Calu3 (cell line): ENCODE measurements at places on chromosomes 11 and 22. TPM values are rescaled to one million over a fixed set of nuclear protein-coding genes. Genes with fewer than 3 reads are reported as not detected.

The PATE4 gene
- total RNA-seq: not detected in 2 replicates

The KRTAP5-4 gene
- not detected in 2 replicates for total RNA-seq

- DNase-seq: no peak
Observed at GRCh38 chr11:63553759-63554158, 9.4 kb downstream of the PLAAT2 start.

- no peak for DNase-seq
Observed at GRCh38 chr11:65606876-65607613, 7.0 kb downstream of the MAP3K11 start.

GRCh38 chr11:54558919-54559318 is 44.9 kb downstream of the OR4C46 start:
- no peak for DNase-seq

- DNase-seq: no peak
Observed at GRCh38 chr22:48887394-48888332, 940.0 kb downstream of the BRD1 start.

DNA sequence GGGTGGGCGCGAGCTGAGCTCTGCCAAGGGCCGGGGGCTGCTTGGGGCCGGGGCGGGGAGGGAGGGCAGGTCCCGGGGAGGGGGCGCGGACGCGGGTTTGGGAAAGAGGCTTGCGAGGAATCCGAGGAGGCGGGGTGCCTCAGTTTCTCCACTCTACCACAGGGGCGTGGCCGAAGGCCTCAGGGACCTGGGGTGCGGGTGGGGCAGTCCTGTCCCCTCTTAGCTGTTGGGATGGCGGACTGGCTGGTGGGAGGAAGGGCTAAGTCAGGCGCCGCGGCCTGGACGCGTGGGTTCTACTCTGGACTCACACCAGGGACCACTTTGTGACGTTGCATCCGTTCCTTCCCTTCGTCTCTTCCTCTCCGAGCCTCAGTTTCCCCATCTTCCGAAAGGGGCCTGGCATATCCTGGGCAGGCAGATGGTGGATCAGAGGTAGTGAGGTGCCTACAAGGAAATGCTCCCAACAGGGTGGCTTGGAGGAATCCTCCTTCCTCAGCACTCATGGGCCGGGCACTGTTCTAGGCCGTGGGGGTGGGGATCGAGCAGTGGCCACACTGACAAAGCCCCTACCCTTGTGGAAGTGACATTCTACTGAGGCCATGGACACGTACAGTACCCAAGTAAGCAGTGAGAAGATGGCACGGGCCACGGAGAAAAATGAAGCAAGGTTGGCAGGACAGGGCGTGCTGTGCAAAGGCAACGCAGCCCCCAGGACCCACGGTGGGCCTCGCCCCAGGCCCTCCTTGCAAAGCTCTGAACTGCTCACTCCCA is 13.2 kb downstream of the IGLL1 start:
- DNase-seq: no peak

DNA sequence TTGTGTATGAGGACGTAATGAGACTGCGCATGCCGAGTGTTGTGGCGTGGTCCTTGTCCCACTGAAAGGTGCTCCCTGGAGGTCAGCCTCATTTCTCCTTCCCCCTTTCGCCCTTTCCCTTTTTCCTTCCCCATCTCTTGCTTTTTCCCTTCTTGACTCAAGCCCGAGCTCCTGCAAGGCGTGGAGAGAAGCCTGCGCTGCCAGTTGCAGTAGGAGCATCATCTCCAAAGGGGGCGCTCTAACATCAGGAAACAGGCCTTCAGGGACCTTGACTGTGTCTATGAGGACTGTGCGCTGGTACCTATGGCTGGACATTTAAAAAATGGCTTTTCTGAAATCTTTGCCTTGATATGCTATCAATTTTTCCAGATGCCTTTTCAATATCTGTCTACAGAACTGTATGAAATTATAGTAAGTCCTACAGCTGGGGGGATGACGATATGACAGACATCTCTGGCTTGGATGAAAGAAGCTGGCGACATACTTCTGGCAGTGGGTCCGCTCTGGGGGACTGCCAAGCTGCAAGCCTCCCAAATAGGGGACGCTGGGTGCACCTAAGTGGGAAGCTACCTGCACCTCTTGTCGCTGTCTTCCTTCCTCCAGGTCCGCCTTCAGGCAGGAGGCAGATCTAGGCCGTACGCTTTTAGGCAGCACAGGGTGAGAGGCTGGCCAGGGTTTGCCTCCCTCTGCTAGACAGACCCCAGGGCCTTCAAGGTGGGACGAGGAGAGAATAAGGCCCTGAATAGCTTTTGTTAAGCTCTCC is 96.5 kb downstream of the NXPE2 start:
- peak; percentile 17 for DNase-seq

- no peak for DNase-seq
Observed at GRCh38 chr11:6030708-6031405, at the start of gene OR56A1. Gene OR56A1 (minus strand): TSS chr11:6030758. CDS start chr11:6027692, 3,066 bp downstream.
